ENCODE measurements at places on chromosomes 6 and 20.

DNA sequence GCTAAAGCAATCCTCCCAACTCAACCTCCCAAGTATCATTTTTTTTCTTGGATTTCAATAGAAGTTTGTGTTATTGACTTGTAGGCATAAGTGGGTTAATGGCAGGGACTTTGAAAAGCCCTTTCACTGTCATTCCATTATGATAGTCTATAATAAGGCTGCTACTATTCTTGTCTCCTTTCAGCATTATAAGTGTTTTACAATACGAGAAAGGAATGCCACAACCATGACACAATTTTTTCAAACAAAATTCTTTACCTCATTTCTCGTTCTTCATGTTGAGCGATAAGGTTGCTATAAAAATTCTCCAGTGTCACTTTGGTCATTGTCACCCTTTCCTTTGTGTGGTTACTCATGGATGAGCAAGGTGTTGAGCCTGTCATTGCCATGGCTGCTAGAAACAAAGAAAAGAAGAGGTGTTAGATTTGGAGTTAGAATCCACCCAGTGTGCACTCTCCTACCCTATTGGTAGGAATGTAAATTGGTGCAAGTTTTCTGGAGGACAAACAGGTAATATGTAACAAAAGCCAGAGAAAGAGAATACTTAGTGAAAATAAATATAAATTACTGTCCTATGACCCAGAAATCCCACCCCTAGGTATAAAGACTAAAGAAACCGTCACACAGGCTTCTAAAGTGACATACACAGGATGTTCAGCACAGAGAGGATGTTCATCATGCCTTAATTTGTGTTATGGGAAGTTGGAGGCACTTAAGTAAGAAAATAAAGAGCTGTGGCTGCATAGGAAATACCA is 7.3 kb downstream of the STK38 start:
- no peak for DNase-seq

GRCh38 chr20:24722586-24722985 is 226.5 kb upstream of the CST7 start:
- DNase-seq = no peak

- DNase-seq = no peak
These were observed 397.1 kb downstream of the ARHGAP18 start for GRCh38 chr6:129312880-129313279.

DNA sequence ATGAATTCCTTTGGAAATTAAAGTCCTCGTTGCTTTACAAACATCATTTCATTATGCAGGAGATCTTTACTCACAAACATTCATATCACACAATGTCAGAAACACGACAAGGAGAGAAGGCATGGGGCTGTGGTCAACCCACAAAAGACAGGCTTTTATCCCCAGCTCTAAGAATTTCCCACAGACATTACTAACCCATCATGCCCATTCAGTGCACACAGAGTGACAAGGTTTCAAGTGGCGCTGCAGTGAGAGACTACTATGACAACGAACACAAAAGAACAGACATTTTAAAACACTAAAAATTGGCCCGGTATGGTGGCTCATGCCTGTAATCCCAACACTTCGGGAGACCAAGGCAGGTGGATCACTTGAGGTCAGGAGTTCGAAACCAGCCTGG is 579.8 kb upstream of the AGPAT4 start:
- DNase-seq = no peak

- DNase-seq = no peak
These were observed 368.5 kb downstream of the MAFB start for GRCh38 chr20:40320517-40321011.

- no peak for DNase-seq
These were observed 10.9 kb upstream of the MRS2 start for GRCh38 chr6:24391756-24392405.

GRCh38 chr20:49306903-49307620 is 29.2 kb upstream of the ZNFX1 start:
- no peak for DNase-seq

- DNase-seq = no peak
These were observed 587.2 kb downstream of the EPM2A start for GRCh38 chr6:145147981-145148749.

Data from stimulated activated CD4-positive, alpha-beta T cell treated with anti-CD3 and anti-CD28 coated beads, Interleukin-4, amount 100 ng/mL, for 4 hours (primary cell).